ENCODE measurements at places on chromosomes 12 and 14. TPM values are rescaled to one million over a fixed set of nuclear protein-coding genes. Genes with fewer than 3 reads are reported as not detected.

NKX2-1 gene
- not detected for total RNA-seq

KRT72 gene
- not detected for total RNA-seq

PRKAB1 gene
- total RNA-seq = 15.2 TPM

SOAT2 gene
- total RNA-seq = not detected

PLEKHD1 gene
- total RNA-seq = not detected

KRT78 gene
- 0.32 TPM for total RNA-seq

TMEM233 gene
- total RNA-seq = not detected

SCARB1 gene
- total RNA-seq = 52.1 TPM

HSPB8 gene
- 0.46 TPM for total RNA-seq

TAS2R13 gene
- total RNA-seq = 0.18 TPM

DAO gene
- total RNA-seq = not detected

SLC35F4 gene
- total RNA-seq = not detected

Data from foreskin keratinocyte (primary cell).